ENCODE measurements at places on chromosomes 4 and X.

DNA sequence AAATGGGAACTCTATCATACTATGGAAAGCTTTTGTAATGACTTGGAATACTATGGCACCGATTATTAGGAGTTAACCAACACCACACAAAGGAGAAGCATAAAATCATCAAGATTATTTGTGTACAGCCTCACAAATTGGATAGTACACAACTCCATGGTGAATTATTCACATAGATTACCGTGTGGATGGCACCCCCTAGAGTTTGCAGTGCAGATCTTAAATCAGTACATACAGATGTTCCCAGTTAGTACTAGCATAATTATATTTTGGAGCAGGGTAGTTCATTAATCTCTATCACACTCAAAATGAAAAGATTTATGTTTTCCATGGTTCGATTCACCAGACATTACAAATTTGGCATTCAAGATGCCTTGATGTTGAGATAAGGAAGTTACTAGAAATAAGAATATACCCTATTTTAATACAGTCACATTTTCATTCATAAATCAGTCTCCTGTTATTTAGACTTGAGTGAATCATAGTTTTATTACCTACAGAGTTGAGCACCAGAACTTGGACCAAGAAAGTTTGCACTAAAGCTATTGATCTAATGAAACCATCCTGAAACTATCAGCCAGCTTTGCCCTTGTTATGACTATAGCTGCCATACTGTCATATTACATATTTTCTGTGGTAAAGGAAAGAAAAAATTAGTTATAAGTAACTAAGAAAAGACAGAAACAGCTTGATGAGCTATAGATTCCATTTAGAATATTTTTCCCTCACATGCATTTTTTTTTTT lies 531.8 kb downstream of the GLUD2 start:
- DNase-seq: peak; percentile 49

- DNase-seq: peak; percentile 60
Observed at GRCh38 chr4:121272526-121272925, 108.3 kb downstream of the QRFPR start.

- no peak for DNase-seq
Observed at GRCh38 chr4:20870436-20870835, 170.2 kb downstream of the PACRGL start.

DNA sequence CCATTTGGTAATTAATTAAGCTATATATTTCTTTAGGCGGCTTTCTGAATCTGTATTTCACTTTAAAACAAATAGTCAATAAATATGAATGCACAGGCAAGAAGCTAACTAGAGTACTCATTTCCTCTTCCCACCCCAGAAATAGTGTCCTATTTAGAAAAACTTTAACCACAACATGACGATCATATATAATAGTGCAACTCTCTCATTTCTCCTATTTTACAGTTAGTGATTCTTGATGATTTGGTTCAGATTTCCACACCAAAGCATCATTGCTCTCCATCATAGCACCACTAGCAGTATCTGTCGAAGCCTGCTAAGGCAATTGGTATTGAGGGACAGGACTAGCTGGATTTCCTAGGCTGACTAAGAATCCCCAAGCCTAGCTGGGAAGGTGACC lies 184.0 kb upstream of the GALNTL6 start:
- DNase-seq: no peak

GRCh38 chr4:88177983-88178625 lies 19.7 kb upstream of the ABCG2 start:
- DNase-seq: peak; percentile 68

DNA sequence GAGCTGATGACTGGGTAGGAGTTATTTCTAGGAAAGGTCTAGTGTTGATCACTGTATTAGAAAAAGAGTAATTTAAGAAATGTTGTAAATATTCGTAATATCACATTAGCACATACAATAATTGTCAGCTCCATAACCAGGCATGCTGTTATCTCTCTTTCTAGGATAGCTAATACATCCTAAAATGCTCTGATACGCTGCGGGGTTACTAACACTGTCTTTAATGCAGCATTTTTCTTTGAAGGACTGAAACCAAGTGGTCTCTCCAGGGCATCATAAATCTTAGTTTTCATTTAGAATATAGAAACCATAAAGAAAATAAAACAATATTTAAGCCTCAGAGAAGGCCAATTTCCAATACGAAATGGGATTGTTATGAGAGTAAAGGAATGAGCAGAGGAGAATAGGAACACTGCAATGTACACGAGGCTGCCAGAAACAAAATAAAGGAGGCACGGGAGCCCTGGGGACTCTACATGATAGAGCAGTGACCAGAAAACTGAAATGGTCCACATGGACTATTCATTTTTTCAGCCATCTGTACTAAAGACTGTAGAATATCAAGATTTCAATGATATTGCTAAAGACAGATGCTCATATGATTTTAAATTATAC lies 1606.7 kb upstream of the AGA start:
- DNase-seq: no peak

GRCh38 chr4:6188687-6189305 lies 11.6 kb downstream of the JAKMIP1 start:
- DNase-seq: no peak

DNA sequence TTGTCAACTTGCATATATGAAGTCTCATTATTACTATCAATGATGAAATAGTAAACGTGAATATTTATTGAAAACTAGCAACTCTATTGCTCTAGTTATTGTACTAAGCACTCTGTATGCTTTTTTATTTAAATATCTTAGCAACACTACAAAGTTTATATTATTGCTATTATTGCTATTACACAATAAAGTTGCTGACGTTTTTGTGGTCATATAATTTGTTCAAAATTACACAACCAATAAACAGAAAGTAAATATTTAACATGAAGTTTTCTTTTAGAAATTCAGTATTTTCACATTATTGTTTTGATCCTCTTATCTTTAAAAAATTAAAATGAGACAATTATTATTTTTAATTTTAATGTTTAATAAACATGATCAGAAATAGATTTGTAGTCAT lies 1521.1 kb upstream of the PCDH7 start:
- no peak for DNase-seq

- DNase-seq: no peak
Observed at GRCh38 chr4:123327846-123328429, 68.7 kb upstream of the SPRY1 start.

DNA sequence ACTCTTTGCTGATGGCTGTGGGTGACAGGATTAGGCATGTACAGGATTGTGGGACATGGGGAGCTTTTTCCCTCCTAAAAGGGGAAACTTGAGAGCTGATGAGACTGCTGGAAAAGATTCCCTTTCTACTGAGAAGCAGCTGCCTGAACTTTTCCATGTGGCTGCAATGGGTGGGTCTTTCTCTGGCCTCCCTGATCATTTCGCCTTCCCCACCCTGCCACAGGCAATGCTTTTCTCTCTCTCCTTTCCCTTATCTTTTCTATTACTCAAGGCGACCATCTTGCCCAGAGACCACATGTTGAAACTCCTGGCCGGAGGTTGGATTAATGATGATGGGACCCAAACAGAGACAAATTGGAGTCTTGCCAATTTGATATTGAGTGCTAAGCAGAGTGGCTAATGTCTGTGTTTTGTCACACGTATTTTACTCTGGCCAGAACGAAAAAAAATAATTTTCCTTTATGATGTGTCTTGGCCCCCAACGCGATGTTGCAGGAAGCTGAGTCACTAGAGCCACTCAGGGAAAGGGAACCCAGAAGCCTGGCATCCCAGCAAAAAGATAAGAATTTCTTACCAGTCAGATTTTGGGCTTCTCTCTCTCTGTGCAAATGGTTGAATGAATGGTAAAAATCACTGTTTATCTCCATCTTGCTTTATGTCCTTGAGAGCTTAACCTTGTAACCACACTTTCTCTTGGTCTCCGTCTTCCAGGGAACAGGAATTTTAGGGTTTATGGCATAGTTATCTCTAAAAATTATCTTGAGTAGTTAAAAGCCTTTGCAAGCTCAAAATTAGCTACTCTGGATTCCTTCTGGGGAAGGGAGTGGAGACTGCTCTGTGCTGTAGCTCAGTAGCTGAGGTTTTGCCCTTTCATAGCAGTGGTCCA lies 19.4 kb upstream of the ATP8A1 start:
- DNase-seq: no peak

- peak; percentile 89 for DNase-seq
Observed at GRCh38 chrX:16114611-16115010, 8.8 kb upstream of the GRPR start.

GRCh38 chr4:154123897-154124296 lies 335.0 kb upstream of the SFRP2 start:
- DNase-seq: no peak

DNA sequence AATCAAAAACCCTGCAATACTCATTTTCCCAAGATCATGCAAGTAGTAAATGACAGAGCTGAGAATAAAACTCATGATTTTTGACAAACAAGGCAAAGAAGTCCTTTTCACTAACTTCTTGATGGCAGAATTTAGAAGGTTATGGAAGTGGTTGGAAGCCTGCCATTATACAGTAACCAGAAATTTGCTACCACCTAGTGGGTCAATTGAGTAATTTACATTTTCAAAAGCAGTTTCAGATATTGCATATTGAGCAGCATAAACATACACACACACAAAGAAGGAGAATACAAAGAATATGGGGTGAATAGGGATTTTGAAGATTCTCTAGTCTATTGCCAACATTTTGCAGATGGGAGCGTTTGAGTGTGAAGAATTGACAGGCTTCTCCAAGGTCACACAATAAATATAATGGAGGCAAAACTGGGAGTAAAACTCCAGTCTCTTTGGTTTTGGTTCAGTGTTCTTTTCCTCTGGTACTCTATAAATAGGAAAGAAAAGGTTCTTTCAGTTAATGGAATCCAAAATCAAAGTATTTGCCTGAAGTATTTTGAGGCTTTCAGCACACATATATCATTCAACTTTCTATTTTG lies 70.2 kb downstream of the GC start:
- DNase-seq: peak; percentile 84

DNA sequence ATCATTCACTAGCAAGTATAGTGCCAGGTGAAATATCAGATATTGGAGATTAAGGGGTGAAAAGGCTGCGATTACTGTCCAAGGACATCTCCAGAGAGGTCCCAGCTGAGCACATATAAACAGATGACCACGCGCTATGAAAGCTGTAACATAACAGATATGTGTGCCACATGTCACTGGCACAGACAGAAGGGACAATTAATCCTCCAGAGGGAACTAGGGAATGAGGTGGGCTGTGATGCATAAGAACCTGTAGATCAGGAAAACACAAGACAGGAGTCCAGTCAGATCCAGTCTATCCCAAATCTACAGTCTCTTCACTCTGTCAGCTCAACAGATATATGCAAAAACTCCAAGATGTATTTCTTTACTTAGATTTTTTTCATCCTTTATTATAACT lies 157.2 kb downstream of the LDB2 start:
- DNase-seq: no peak

DNA sequence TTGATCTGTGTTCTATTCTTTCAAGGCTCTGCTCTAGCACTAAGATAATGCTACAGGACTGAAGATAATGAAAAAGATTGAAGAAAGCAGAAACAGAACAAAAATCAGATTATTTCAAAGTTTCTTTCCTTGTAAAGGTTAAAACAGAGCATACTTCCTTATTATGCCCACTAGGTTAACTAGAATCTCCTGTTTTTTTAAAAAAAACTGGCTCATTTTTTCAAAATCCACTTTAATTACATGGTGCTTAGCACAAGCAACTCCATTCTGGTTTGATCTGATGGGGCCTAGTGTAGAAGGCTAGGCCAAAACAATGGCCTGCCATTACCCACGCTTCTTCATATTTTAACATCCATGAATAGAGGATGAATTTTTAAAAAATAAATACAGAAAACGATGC lies 1.2 kb upstream of the UBA6 start:
- DNase-seq: no peak

DNA sequence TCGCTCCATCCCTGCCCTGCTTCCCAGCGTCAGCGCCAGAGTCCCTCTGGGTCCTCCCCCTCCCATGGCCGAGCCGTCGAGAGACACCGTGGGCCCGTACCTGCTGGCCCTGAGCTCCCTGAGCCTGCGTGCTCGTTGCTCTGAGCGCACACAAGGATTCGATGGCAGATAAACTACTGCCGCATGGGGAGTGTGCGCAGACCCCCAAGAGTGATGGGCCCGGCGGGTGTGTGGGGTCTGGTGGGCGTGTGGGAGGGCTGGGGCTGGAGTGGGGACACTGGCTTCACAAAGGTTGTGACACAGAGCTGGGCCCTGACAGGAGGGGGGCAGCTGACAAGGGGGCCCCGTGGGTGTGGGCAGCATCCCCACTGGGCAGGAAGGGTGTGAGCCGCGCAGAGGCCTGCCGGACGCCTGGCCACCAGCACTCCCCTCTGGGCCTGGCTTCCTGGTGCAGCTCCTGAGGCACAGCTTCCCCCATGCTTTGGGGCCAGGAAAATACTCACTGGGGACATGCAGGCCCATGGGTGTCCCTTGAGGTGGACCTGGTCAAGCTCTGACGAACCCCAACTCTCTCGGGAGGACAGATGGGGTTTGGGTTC lies 4.8 kb upstream of the RGS12 start:
- DNase-seq: no peak

GRCh38 chr4:148634476-148634875 lies 192.3 kb upstream of the NR3C2 start:
- DNase-seq: peak; percentile 52

GRCh38 chr4:24578364-24578763 lies 6.0 kb downstream of the DHX15 start:
- no peak for DNase-seq

DNA sequence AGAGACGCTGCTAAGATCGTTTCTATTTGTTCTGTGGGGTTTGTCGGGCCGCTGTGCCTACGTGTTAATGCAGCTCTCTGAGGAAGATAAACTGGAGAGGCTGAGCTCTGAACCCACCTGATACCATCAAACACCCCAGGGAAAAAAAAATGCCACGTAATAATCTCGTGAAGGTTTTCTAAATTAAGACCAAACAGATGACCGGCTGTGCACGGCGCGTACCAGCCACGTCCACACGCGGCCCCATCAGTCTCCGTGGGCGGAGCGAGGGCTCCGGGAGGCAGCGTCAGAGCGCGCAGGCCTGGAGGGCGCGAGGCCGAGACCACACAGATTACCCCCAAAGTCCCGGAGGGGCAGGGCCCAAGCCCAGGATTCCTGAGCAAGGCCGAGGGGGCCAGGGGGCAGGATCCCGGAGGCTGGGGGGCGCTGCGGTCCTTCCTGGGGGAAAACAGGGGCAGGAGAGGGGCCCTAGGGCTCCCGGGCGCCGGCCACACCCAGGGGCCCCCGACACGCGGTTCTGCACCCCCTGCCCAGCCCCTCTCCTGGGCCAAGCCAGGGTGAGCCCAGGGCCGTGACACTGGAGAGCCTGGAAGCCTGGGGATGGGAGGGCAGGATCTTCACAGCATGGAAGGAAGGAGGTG lies 91.9 kb downstream of the FAM53A start:
- DNase-seq: no peak

Measured in cardiac fibroblast (primary cell).